Naive thymus-derived CD8-positive, alpha-beta T cell (primary cell): ENCODE measurements at places on chromosomes 2 and 18. TPM values are rescaled to one million over a fixed set of nuclear protein-coding genes. Genes with fewer than 3 reads are reported as not detected.

The SAG gene
- total RNA-seq, result not detected

The IWS1 gene
- total RNA-seq, result 50.7 TPM

- DNase-seq, result no peak
- H3K27ac ChIP-seq, result no peak overlapping the region
- peaks cover 18% of the 10 kb centered on the region for H3K27me3 ChIP-seq
- peaks cover 8% of the 10 kb centered on the region for H3K4me1 ChIP-seq
- peaks cover 3% of the 10 kb centered on the region for H3K36me3 ChIP-seq
- H3K4me3 ChIP-seq, result no peak overlapping the region
Observed at GRCh38 chr2:175580652-175581051, 399.1 kb upstream of the ATP5MC3 start.

DNA sequence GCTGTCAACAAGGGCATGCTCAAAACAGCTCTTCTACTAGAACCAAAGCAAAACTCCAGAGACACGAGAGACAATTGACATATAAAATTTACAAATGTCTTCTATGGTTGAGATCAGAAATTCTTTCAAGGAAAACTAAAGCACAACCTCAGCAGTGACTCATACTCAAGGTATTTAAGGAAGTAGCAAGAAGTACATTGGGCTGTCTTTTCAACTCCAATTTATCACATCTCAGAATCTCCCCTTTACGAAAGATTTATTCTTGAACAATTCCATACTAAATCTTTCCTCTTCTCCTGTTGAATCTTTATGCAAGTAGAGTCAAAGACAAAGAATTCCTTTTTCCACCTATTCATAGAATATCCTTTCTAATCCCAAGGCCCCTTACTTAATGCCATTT lies 324.0 kb downstream of the IRS1 start:
- no peak overlapping the region for H3K27ac ChIP-seq
- H3K4me1 ChIP-seq, result no peaks in the 10 kb centered on the region
- no peaks in the 10 kb centered on the region for H3K36me3 ChIP-seq
- peaks cover 9% of the 10 kb centered on the region for H3K27me3 ChIP-seq
- DNase-seq, result no peak

GRCh38 chr2:9971105-9971818 lies 19.8 kb downstream of the GRHL1 start:
- H3K4me3 ChIP-seq, result no peak overlapping the region
- DNase-seq, result no peak

DNA sequence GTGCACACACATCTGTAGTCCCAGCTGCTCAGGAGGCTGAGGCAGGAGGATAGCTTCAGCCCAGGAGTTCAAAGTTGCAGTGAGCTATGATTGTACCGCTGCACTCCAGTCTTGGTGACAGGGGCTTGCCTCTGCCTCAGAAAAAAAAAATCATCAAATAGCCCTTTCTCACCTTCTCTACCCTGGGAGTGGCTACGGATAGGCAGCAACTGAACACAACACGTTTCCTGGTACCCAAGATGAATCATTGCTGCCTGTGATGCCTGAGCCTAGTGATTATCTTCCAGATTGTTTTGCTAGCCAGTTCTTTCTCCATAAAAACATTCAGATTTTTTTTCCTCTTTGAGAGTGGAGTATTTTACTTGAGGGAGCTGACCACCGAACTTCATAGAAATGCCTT lies 13.5 kb downstream of the INPP4A start:
- H3K27me3 ChIP-seq, result no peaks in the 10 kb centered on the region
- no peaks in the 10 kb centered on the region for H3K36me3 ChIP-seq
- DNase-seq, result peak; percentile 19
- H3K4me3 ChIP-seq, result peak overlapping the region; percentile 60
- H3K4me1 ChIP-seq, result peaks cover 93% of the 10 kb centered on the region

- peaks cover 2% of the 10 kb centered on the region for H3K36me3 ChIP-seq
- H3K27ac ChIP-seq, result no peak overlapping the region
- no peak for DNase-seq
Observed at GRCh38 chr2:39468579-39469451, 31.7 kb upstream of the MAP4K3 start.

DNA sequence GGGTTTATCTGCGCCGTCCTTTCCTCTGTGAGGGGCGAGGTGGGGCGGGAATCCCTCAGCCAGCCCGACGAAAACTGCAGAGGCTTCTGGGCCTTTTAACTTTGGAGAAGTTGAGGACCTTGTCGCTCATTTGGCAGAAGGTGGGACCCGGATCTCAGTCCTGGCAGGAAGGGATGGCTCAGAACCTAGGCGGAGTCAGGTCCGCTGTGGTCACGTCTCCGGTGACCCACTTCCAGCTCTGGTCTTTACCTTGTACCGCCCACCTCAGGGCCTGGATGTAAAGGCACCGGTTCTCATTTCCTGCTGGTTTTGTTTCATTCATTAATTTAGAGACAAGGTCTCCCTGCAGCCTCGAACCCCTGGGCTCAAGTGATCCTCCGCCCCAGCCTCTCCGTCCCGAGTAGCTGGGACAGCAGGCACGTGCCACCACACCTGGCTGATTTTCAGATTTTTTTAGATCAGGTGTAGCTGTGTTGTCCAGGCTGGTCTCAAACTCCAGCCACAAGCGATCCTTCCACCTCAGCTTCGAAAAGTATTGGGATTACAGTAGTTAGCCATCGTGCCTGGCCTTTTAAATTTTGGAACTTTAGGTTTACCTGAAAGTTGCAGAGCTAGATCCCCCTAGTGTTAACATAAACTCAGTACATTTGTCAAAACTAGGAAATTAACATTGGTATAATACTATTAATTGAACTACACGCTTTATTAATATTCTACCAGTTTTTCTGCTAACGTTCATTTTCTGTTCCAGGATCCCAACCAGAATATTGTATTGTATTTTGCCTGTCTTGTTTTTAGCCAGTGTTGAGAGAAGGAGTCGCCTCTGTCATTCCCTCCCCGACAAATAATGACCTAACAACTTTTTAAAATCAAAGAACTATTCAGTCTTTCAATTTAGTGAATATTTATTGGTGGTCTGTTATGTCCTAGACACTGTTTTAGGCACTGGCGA lies 852 bp downstream of the POLI start:
- H3K36me3 ChIP-seq, result peaks cover 5% of the 10 kb centered on the region
- peak overlapping the region; percentile 87 for H3K4me3 ChIP-seq
- DNase-seq, result no peak
- no peaks in the 10 kb centered on the region for H3K27me3 ChIP-seq
- peak overlapping the region; percentile 97 for H3K27ac ChIP-seq

DNA sequence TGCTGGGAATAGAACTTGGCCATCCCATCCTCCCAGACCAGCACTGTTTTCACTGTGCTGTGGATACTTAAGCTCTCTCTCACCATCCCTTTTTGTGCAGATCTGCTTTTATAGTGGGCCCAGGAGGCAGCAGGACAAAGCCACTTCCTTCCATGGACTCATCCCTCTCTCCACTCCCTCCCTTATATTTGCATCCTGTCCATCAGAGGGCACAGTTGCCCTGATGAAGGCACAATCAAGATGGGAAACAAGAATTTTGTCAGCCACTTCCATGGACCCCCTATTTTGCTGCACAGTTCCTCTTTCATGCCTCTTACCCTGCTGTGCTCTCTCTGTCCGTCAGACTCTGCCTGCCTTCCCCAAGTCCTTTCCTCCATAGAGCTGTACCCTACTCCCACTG lies 338.7 kb downstream of the HRH4 start:
- no peaks in the 10 kb centered on the region for H3K36me3 ChIP-seq
- no peak for DNase-seq
- H3K4me3 ChIP-seq, result no peak overlapping the region
- no peak overlapping the region for H3K27ac ChIP-seq

DNA sequence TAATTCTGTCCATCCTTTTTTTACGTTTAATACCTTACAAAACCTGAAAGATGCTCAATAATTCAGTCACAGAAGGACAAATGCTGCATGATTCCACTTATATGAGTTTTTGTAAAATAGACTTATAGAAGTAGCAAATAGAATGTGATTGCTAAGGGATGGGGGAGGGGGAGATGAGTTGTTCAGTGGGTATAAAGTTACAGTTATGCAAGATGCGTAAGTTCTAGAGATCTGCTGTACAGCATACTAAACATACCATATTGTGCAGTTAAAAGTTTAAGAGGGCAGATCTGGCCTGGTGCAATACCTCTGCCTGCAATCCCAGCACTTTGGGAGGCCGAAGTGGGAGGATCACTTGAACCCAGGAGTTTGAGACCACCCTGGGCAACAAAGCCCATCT lies 78.8 kb downstream of the TET3 start:
- H3K36me3 ChIP-seq, result peaks cover 37% of the 10 kb centered on the region
- no peaks in the 10 kb centered on the region for H3K27me3 ChIP-seq
- no peak overlapping the region for H3K27ac ChIP-seq

GRCh38 chr18:13324880-13325279 lies 106.3 kb downstream of the LDLRAD4 start:
- H3K36me3 ChIP-seq, result no peaks in the 10 kb centered on the region
- no peak for DNase-seq
- H3K4me3 ChIP-seq, result no peak overlapping the region
- H3K4me1 ChIP-seq, result no peaks in the 10 kb centered on the region
- no peaks in the 10 kb centered on the region for H3K27me3 ChIP-seq
- peak overlapping the region; percentile 56 for H3K27ac ChIP-seq

DNA sequence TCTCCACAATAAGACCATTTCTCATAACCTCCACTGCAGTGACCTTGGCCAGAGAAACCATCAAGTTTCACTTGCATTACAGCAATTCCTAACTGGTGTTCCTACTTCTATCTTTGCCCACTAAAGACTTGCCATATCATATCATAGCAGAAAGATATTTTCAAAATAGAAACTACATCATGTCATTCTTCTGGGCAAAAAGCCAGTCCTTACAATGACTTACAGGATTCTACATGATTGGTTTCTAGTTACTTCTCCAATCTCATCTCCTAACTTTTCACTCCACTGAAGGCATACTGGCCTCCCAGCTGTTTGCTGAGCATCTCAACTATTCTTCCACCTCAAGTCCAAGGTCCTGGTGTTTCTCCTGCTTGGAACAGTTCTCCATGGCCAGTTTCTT lies 151.4 kb downstream of the HNMT start:
- H3K27me3 ChIP-seq, result peaks cover 3% of the 10 kb centered on the region
- H3K4me3 ChIP-seq, result no peak overlapping the region
- no peak for DNase-seq
- H3K36me3 ChIP-seq, result no peaks in the 10 kb centered on the region

- H3K27ac ChIP-seq, result no peak overlapping the region
- H3K27me3 ChIP-seq, result no peaks in the 10 kb centered on the region
Observed at GRCh38 chr2:218746470-218746795, 35.5 kb upstream of the CYP27A1 start.

GRCh38 chr2:85953476-85953875 lies 64.7 kb upstream of the ST3GAL5 start:
- H3K36me3 ChIP-seq, result no peaks in the 10 kb centered on the region
- no peak overlapping the region for H3K27ac ChIP-seq
- no peak for DNase-seq
- H3K4me1 ChIP-seq, result peaks cover 2% of the 10 kb centered on the region
- no peak overlapping the region for H3K4me3 ChIP-seq

- H3K27ac ChIP-seq, result no peak overlapping the region
- no peak for DNase-seq
- H3K4me1 ChIP-seq, result no peaks in the 10 kb centered on the region
- no peak overlapping the region for H3K4me3 ChIP-seq
- H3K36me3 ChIP-seq, result peaks cover 32% of the 10 kb centered on the region
- H3K27me3 ChIP-seq, result no peaks in the 10 kb centered on the region
Observed at GRCh38 chr18:74905247-74905646, 303.7 kb downstream of the PTGR3 start.

DNA sequence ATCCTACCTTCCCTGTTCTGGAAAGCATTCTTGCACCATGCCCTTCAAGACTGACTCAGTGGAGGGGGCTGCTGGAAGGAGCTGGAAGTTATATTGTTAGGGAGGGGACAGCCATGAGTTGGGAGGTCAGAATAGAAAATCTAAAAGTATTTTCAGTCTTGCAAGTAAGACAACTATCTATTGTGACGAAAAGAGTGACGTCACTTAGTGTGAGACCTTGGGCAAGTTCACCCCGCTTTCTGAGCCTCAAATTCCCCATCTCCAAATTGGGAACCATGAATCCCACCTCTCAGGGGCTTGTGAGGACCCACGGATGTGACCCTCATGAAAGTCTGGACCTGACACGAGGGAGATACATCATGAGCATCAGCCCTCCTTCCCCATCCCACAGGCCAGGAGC lies 46.5 kb downstream of the FOSL2 start:
- DNase-seq, result no peak
- H3K27me3 ChIP-seq, result no peaks in the 10 kb centered on the region
- H3K27ac ChIP-seq, result no peak overlapping the region
- no peaks in the 10 kb centered on the region for H3K4me1 ChIP-seq

- DNase-seq, result no peak
- peaks cover 11% of the 10 kb centered on the region for H3K27me3 ChIP-seq
- no peaks in the 10 kb centered on the region for H3K36me3 ChIP-seq
Observed at GRCh38 chr2:106695919-106696318, 190.0 kb downstream of the ST6GAL2 start.

GRCh38 chr2:238029853-238030252 lies 30.9 kb upstream of the SCLY start:
- H3K4me3 ChIP-seq, result no peak overlapping the region
- peaks cover 17% of the 10 kb centered on the region for H3K4me1 ChIP-seq
- H3K36me3 ChIP-seq, result peaks cover 79% of the 10 kb centered on the region
- no peaks in the 10 kb centered on the region for H3K27me3 ChIP-seq
- H3K27ac ChIP-seq, result no peak overlapping the region

DNA sequence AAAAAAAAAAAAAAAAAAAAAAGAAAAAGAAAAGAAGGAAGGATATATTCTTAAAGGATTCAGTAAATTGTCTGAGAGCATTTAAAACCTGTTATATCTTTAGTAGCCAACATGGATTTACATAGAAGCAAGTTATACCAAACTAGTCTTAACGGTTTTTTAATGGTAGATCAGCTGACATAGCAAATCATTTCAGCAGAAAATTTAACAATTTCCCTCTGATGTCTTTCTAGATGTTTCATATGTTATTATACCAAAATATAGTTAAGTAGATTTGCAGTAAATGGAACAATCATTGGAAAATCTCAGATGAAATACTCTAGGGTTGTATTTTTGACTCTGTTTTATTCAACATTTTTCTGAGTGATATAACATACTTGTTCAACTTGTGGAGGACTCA lies 72.9 kb downstream of the BABAM2 start:
- H3K36me3 ChIP-seq, result peaks cover 19% of the 10 kb centered on the region
- DNase-seq, result no peak
- H3K4me3 ChIP-seq, result no peak overlapping the region
- no peaks in the 10 kb centered on the region for H3K27me3 ChIP-seq
- peaks cover 60% of the 10 kb centered on the region for H3K4me1 ChIP-seq

DNA sequence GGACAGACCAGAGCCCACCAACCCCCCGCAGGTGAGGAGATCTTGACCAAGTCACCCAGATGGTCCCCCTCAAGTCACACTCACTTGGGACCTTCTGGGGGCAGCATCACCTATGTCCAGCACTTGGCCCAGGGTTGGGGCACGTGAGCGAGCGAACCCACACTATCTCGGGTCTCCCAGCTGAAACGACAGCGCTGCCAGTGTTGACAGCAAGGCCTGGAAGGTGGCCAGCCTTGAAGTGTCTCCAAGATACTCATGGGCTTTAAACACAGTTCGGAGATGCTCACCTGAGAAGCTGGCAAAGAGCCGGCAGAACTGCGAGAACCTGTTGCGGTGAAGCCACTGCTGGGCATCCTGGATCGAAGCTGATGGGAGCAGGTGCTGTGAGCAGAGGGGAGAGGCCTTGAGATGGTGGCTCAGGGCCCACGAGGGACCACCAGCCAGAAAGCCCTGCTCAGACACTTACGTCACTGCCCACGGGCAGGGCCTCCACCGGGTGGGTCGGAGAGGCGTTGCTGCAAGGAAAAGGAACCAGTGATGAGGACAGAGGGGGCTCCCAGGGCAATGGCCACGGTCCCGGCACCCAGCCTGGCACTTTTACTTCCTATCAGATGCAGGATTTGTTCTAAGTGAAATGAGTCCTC lies 47.5 kb downstream of the TFCP2L1 start:
- H3K36me3 ChIP-seq, result no peaks in the 10 kb centered on the region
- no peak overlapping the region for H3K27ac ChIP-seq
- H3K4me3 ChIP-seq, result no peak overlapping the region
- no peak for DNase-seq
- peaks cover 10% of the 10 kb centered on the region for H3K27me3 ChIP-seq
